ENCODE measurements at places on chromosomes 6 and 20.

DNA sequence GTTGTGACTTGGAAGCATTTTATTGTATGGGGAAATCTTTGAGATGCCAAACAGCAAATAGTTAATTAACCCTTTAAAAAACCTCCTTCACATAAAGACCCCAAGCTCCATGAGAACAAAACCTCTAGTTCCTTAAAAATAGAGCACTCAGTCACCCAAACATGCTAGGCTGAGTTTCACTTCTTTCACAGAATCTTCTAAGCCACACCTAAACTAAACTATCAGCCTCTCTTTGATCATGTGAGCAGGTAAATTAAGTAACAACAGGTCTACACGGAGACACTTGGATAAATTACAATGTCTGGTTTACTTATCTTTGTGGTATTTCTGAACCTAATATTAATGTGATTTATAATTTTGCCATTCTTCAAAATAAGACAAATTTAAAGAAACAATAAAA lies 205.2 kb upstream of the MARCKS start:
- no peak for DNase-seq

DNA sequence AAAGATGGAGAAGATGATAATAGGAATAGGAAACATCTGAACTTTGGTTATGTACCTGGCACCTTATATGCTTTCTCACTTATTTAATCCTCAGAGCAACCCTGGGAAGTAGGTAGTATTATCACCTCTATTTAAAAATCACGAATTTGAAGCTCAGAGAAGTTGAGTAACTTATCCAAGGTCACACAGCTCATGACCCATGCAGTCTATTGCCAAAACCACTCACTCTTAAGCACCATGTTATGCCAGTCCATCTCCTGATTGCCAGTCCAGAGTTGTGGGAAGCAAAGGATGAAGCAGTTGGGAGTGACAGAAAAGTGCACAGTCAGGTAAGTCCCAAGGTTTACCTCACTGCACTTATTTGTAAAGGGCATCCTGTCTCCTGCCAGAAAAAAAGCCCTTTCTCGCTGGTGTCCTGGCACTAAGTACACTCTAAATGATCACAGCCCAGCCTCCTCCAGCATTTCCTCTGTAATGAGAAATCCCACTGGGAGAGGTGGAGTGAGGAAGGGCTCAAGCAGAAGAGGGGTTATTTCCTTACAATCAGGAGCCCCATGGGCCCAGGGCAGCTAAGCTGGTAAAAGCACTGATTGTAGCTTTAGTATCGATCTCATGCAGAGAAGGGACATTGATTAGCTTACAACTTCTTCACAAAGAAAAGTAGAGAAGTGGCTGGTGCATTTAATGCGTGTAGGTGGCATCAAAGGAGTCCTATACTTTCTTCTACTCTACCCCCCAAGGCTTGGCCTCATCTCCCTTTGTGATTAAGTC lies 21.3 kb upstream of the SCGN start:
- DNase-seq: no peak

DNA sequence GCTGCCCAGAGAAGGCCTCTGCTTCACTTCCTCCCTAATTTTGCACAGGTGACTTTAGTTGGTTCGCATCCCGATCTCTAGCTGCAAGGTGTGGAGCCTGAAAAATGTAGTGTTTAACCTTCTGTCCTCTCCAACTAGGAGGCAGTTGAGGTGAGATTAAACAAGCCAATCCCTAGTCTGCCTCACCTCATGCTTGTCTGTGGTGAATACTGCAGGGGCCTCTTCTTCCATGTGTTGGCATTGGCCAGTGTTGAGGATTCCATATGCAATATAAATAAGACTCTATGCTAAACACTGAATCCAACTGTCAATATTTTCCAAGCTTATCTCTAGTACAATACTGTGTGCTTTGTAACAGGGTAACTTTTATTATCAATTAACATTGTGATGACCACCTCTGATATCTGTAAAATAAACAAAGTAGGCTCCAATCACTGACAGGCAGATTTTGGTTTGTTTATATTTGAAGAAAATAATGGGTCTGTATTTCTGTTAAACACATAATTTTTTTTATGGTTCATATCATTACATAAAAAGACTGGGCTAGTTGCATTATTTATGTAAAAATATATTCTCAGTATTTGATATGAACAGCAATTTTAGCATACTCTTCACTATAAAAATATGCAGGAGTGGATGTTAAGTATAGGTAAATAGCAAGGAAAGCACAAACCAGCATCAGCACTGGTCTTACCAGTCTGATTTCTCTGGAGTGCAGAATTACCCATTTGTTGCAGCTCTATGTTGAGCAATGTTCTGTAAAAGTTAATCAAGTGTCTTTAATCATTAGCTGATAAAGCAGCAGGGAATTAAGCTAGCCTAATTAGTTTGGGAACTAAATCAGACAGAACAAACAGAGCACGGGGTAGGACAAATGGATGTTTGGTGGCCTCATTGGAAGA lies 74.0 kb downstream of the ANKRD6 start:
- DNase-seq: no peak

DNA sequence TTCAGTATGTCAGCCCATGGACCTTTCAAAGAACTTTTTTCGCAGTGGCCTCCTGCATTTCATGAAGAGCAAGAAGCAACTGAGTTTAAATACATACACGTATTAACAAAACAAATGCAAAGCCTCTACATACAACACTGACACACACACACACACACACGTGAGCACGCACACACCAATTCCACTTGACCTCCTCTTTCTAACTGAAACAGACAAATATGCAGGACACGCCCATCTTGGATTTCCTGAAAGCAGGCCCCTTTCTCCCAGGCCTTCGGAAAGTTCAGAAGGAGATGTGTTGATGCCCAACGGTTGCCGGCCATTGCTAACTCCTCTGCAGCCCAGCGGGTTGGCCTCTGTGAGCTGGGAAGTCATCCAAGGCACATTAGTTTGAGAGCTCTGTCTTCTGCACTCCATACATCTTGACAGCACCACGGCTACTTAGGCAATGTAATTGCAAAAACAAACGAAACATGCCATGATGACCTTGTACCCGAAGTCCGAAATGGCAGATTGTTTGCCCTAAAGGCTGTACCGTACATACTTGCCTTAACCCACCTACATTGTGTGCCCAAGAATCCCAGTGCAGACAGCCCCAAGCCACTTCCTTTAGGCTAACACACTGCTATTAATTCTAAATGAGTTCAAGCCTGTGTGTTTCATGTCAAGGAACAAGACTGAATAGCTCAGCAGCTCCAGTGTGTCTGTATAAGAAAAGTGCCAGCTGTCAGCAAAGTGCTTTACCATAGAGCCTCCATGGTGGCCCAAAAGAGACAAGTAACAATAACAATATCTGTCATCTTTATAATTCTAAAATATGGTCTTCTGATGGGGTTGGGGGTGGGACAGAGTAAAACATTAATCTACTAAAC lies 138.8 kb upstream of the RNF217 start:
- no peak for DNase-seq

- no peak for DNase-seq
Measured at GRCh38 chr6:167697316-167697715, 129.4 kb upstream of the AFDN start.

- no peak for DNase-seq
Measured at GRCh38 chr6:41406728-41407489, 71.5 kb downstream of the NCR2 start.

GRCh38 chr6:42049116-42049809 lies 1.1 kb upstream of the TAF8 start:
- DNase-seq: no peak

DNA sequence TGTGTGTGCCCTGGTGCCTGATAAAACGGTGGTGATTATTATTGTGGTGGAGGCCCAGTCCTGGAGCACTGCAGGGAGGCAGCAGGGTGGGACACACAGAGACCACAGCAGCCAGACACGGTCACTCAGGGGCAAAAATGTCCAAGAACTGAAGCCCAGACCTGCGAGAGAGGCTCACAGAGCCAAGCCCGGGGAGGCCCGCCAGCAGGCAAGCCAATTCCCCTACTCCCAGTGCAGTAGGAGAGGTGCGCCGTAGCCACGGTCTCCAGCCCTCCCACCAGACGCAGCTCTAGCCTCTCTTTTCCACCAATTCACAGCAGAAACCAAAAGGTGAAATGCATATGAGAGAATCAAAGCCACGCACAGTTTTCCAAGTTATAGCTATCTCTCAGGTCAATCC lies 179.4 kb upstream of the TAB2 start:
- DNase-seq: no peak

Data from GM12892 (cell line).